ENCODE measurements at places on chromosomes 13 and 19.

DNA sequence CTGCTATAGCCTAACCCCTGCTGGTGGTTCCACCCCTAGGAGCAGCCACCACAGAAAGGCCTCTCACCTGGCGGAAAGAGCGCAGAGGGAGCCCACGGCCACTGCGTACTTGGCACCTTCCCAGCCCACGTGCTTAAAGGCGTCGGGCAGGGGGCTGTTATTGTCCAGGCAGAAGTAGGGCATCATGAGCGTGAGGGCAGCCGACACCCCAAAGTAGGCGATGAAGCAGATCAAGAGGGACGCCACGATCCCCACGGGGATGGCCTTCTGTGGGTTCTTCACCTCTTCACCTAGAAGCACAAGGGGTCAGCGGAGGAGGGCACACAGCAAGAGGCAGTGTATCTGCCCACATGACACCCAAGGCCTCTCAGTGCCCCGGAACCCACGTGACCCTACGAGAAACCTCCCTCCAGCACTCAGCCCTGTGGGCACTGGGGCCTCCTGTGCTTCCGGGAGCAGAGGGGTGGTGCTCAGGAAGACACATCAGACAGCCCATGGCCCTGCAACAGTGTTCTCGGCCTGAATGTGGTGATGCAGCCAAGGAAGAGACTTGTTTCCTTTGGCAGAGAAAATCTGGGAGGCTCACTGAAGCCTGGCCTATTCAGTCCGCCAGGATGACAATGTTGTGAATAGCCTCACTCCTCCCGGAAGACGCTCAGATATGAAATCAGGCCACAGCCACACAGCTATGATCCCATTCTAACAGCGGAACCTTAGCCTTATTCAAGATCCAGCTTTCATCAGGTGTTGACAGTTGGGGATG is 72.1 kb downstream of the SLC7A1 start:
- no peak for DNase-seq

DNA sequence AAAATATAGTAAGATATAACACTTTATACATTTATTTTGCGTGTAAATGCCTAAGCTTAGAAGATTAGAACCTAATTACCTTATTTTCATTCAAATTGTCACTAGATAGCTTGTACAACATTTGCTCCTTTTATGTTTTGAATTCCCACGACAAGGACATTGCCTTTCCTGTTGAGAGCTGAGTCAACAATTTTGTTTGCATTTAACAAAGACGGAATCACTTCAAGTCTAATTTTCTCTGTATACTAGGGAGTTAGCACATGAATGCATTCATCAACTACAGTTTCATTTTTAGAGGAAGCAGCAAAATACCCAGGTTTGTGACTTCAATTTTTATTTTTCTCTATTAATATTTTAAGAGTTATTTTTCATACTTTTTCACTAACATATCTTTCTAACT is 48.7 kb upstream of the PCCA start:
- no peak for DNase-seq

- no peak for DNase-seq
Measured at GRCh38 chr19:48480558-48481500, 11.7 kb downstream of the CYTH2 start.

DNA sequence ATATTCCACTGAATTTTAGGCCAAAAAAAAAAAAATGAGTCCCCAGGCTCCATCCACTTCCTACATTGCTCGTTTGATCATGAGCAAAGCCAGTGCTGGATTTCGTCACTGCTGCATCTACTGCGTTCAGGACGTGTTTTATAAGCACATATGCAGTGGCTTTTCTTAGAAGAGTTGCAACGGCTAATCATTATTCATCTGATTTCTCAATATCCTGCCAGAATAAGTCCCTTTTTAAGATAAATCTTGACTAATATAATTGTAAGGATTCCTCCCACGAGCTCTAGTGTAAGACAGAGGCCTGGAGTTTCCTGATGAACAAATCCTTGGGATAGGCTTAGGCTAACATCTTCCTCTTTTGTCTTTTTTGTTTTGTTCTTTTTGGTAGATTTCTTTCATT is 19.5 kb downstream of the FAM124A start:
- no peak for DNase-seq

- no peak for DNase-seq
Measured at GRCh38 chr13:67932991-67933390, 702.9 kb upstream of the PCDH9 start.

DNA sequence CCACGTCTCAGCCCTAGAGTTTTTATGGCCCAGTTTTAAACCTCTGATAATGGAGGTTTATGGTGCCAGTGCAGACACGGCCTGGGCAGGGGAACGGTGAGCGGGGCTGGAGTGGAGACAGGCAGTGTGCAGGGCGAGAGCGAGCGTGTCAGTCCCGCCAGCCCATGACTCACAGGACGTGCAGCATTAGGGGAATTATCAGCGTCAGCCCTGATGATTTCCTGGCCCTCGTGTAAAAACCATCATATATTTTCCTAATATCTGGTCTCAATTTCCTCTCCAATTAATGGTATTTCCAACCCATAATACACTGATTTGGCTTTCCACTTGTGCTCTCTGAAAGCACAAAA is 104.6 kb upstream of the VSTM2B start:
- no peak for DNase-seq

Measured in esophagus squamous epithelium (tissue), 5 donors.